ENCODE measurements at places on chromosomes 12 and 14. TPM values are rescaled to one million over a fixed set of nuclear protein-coding genes. Genes with fewer than 3 reads are reported as not detected.

The EIF2S3B gene
- total RNA-seq = 0.96 TPM

The BMP4 gene
- total RNA-seq = 1.3 TPM

The FGF23 gene
- total RNA-seq = 0.25 TPM

The PRR4 gene
- 3.3 TPM for total RNA-seq

GRCh38 chr12:39327510-39327909 is 115.4 kb downstream of the KIF21A start:
- no peak for DNase-seq

DNA sequence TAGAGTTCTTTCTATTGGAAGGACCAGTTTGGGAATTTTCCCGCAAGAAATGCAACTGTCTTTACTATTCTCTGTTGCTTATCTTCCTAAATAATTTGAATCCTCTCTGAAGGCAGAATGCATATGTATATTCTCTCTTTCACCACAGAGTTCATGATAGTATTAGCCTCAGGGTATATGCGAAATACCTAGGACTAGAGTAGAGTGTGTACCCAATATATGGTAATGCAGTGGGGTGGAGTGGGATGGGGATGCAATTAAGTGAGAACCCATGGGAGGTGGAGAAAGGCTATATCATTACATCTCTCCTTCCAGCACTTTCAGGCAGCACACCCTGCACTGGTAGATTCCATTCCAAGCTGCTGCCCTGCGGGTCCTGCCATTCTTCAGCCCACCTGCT is 207.3 kb downstream of the ANO2 start:
- no peak for DNase-seq

DNA sequence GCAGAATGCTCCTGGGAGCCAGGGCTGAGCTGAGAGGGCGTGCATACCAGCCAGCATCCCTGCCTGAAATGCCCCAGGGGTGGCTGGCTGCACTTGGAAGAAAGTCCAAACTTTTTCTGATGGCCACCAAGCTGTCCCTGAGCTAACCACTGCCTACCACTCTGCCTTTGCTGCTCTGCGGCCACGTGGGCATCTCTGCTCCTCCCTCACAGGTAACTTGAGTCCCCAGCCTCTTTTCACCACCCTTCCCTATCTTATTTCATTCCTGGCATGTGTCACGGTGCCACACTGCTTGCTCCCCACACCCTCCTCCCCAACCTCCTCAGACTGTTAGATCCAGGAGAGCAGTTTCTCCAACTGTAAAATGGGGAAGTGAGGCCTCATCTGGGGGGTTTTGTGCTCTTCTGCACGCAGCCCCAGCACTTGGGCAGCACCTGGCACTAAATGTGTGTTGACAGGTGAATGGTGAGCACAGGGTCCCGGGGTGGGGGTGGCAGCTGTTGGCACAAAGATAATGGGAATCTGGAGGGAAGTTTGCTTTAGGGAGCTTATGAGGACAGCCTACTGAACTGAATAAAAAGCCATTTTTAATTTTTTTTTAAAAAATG is 113.0 kb downstream of the GLT1D1 start:
- no peak for DNase-seq

DNA sequence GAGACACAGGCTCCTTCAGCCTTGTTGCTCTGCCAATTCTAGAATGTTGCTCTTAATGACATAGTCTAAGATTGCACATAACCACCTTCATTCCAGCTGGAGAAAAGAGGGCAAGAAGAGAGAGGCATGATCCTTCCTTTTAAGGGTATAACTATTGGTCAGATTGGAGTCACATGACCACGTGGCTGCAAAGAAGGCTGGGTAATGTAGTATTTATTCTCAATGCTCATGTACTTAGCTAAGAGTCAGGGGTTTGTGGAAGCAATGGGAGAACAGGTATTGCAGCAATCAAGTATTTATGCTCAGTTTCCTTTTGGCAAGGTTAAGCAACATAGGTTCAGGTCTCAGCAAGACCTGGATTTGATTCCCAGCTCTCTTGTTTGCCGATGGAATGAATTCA is 298.8 kb upstream of the TBX3 start:
- no peak for DNase-seq

DNA sequence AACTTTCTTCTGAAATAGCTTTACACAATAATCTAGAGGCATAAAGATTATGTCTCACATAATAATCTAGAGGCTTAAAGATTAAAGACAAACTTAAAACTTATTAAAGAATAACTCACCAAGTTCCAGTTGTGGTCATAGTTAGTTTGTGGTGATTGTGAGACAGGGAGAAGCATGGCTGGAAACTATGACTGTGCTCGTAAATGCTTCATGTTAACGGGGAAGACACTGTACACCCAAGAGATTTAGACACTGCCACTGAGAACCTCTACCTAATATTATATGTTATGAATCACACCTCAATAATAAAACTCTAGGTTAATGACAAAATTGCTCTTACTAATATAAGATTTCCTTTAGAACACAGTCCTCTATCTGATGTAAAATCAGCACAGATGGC is 541.6 kb downstream of the TMEM121 start:
- no peak for DNase-seq

DNA sequence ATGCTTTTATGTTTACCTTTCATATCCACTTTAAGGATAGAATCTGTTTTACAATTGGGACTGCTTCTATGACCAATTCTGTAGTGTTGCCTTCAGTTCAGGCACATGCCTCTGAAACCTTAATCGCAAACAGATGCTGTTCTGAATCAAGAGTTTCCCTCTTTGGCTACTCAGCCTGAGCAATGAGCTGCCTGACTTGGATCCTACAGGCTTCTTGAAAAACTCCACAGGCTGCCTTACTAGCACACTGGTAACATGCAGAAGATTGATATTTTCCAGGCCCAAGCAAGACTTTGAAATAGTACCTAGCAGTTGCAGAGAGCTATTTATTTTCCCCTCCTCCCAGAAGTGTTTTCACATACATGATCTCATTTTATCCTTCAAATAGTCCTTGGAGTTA is 34.8 kb upstream of the PMCH start:
- no peak for DNase-seq

DNA sequence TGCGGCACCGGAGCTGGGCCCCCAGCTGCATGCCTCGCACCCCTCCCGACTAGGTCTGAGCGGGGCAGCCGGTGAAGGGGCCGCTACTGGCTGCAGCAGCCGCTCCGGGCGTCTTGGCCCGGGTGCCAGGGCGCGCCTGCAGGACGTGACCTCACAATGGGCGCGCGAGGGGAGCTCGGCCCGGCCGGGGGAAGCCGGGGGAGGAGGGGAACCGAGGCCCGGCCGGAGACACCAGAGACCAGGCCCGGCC is 353 bp downstream of the BAG5 start:
- DNase-seq = no peak

DNA sequence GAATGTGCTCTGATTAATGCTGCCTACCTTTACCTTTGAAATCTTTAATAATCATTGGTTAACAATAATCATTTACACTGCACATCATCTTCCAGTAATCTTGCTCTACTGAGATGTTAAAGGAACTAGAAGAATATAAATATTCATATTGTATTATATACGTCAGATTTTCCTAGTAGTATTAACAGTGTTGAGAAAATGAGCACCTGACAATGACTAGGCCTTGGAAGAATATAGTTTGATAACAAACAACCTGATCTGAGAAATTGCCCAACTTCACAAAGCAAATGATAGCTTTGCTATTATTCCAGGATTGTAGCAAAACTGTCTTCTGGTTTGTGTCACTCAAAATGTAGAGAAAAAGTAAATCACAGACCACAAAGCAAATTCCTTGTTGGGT is 467.1 kb downstream of the NOVA1 start:
- no peak for DNase-seq

GRCh38 chr12:28343713-28344112 is 153.5 kb downstream of the CCDC91 start:
- no peak for DNase-seq

GRCh38 chr12:122884860-122885259 is 11.1 kb downstream of the VPS37B start:
- DNase-seq = no peak

DNA sequence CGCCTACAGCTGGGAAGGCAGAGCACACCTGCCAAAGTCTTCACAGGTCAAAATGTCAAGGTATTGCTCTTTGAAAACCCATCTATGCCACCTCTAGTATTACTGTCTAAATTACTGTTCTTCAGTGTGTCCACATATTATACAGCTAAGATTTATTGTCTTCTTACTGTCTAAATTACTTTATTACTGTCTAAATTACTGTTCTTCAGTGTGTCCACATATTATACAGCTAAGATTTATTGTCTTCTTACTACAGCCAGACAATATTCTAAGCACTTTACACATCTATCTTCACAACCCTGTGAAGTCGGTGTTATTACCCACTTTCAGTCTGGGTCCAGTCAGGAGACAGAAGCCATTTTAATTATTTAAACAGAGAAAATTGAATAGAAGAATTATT is 173.9 kb downstream of the MYRFL start:
- DNase-seq = no peak

- DNase-seq = no peak
Measured at GRCh38 chr12:119249383-119250155, 70.8 kb downstream of the HSPB8 start.

DNA sequence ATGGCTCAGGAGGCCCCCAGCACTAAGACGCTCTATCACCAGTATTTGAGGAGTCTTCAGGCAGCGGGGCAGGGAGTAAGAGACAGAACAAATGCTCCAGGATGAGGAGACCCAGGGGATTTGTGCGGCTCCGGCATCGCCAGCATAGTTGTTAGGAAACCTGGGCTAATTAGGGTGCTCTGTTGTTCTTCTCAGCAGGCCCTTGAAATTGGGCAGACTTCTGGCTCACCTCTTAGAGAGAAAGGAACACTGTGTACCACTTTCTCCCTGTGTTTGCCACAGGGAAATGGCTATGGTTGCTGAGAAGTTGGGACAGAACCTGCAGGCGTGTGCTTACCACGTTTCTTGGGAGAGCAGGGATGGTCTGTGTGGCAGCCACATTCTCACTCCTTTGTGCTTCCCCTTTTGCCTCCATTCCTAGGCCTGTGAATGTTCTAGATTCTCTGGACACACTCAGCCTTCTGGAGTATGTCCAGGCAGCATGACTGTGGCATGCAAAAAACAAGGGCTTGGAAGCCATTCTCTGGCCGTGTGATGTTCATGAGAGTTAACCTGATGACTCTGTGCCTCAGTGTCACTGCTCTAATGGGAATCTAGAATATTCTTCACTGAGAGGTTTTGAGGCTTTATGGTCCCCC is 109.0 kb downstream of the CHST11 start:
- no peak for DNase-seq

DNA sequence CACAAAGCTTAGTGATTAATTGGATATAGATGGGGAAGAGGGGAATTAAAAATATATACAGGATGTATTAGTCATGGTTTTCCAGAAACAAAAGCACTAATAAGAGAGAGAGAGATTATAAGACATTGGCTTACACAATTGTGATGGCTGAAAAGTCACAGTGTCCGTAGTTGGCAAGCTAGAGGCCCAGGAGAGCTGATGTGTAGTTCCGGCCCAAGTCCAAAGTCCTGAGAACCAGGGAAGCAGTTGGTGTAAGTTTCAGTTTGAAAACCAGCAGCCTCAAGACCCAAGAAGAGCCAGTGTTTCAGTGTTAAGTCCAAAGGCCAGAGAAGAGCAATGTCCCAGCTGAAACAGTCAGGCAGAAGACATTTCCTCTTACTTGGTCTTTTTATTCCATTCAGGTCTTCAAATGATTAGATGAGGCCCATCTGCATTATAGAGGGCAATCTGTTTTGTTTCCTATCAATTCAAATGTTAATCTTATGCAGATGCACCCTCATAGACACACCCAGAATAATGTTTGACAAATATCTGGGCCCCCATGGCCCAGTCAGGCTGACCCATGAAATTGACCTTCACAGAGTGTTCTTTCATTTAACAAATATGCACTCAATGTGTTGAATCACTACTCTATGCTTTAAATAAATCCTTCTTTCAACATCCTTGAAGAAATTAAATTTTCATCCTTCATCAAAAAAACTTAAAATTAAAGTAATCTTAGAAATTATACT is 67.2 kb upstream of the DIO2 start:
- DNase-seq = no peak

- DNase-seq = no peak
Measured at GRCh38 chr14:104557766-104558165, 21.8 kb upstream of the C14orf180 start.

DNA sequence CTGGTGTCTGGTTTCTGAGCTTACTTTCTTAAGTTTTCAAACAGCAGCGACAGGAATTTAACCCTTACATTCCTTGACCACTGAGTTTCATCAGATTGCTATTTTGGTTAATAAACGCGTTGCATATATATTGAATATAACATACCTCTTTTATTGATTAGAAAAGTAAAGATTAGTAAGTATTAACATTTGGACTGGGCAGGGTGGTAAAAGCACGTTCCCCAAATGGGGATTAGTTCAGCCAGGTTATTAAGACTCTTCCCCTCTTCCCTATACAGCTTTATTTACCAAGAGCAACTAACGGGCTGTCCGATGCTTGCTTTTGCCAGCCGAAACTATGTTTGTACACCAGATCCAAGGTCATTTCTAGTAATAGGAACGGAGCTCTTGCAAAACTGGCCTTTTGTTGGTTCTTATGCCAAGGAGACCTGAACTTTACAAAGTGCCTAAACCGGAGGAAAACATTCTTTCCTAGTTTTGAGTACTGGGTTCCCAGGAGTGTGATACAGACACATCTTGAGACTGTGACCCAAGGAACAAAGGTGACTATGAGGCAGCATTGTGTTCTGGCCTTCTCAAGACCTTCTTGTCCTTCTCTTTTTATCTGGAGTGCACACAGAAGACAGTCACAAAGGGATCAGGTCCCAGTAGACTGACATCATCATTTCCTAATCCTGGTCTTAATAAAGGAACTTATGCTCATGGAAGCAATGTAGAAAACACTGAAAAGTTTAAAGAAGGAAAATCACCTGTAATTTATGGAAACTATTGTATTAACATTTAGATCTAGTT is 2.6 kb downstream of the GLRX5 start:
- no peak for DNase-seq
